Naive thymus-derived CD4-positive, alpha-beta T cell (primary cell): ENCODE measurements at places on chromosomes 7 and 10. TPM values are rescaled to one million over a fixed set of nuclear protein-coding genes. Genes with fewer than 3 reads are reported as not detected.

Gene GATA3
- total RNA-seq = 33.4 TPM

Gene TEX36
- not detected for total RNA-seq

Gene LRRD1
- not detected for total RNA-seq

Gene TFEC
- total RNA-seq = 0.97 TPM

Gene CPXM2
- total RNA-seq = not detected

DNA sequence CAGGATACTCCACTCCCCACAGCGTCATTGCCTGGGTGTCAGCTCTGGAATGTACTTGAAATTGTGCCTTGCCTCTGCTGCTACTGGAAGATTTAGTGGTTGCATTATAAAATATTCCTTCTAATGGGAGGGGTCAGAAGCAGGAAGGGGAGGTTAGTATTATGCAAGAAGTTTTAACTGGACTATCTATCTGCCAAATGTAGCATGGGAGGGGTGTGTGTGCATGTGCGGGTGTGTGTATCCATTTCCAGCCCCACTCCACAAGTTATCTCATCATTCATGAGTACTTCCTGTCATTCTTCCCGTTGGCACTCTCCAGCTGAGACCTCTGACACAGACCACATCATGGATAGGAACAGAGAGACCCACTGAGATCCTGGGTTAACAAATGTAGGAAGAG, 13.4 kb downstream of the MBL2 start:
- no peak overlapping the region for H3K4me3 ChIP-seq
- no peak for DNase-seq
- H3K4me1 ChIP-seq = no peaks in the 10 kb centered on the region
- no peaks in the 10 kb centered on the region for H3K27me3 ChIP-seq

GRCh38 chr7:83419013-83419412, 229.9 kb downstream of the SEMA3E start:
- no peaks in the 10 kb centered on the region for H3K36me3 ChIP-seq
- no peak overlapping the region for H3K27ac ChIP-seq
- no peaks in the 10 kb centered on the region for H3K27me3 ChIP-seq
- H3K4me3 ChIP-seq = no peak overlapping the region
- no peaks in the 10 kb centered on the region for H3K4me1 ChIP-seq

- H3K27ac ChIP-seq = no peak overlapping the region
- H3K4me3 ChIP-seq = no peak overlapping the region
- no peaks in the 10 kb centered on the region for H3K36me3 ChIP-seq
- no peaks in the 10 kb centered on the region for H3K27me3 ChIP-seq
Measured at GRCh38 chr10:95437669-95438068, 123.5 kb downstream of the SORBS1 start.

- no peak overlapping the region for H3K4me3 ChIP-seq
- H3K27me3 ChIP-seq = no peaks in the 10 kb centered on the region
- no peak for DNase-seq
- no peak overlapping the region for H3K27ac ChIP-seq
- no peaks in the 10 kb centered on the region for H3K36me3 ChIP-seq
Measured at GRCh38 chr7:54921116-54921515, 97.7 kb upstream of the EGFR start.

- H3K36me3 ChIP-seq = no peaks in the 10 kb centered on the region
- no peaks in the 10 kb centered on the region for H3K27me3 ChIP-seq
- H3K4me3 ChIP-seq = no peak overlapping the region
- H3K4me1 ChIP-seq = no peaks in the 10 kb centered on the region
Measured at GRCh38 chr7:87837597-87837996, 38.6 kb downstream of the SLC25A40 start.

DNA sequence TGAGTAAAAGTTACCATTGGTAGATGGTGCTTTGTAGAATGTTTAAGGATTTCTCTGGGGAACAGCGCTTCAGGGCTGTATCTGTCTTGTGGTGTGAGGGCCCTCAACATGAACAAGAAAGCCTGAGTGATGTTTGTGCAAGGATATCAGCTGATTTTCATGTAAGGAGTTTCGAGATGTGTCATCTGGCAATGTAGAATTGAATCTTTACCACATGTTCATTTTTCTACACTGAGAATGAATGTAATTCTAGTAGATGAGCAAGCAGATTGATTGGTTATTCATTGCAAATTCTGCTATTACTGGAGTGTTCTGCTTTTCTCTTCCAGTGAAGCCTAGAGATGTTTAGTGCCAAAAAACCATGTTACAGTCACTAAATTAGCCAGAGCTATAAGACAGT, 87.7 kb downstream of the ST7 start:
- H3K27ac ChIP-seq = no peak overlapping the region
- H3K27me3 ChIP-seq = no peaks in the 10 kb centered on the region
- no peak for DNase-seq
- H3K4me1 ChIP-seq = no peaks in the 10 kb centered on the region

DNA sequence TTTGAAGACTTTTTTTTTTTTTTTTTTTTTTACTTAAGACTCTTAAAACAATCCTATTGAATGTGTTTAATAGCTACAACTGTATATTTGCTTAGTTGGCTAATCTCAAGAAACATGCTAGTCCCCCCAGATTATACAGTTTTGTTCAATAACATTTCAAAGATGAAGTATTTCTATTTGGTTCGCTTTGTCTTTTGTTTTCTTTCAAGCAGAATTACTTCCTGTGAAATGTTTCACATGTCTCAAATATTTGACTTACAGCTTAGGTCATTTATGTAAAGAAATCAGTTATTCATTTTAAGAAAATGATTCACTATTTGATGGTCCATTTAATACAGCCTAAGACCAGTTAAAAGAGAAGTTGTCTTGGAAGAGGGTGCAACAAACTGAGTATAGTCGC, 12.8 kb upstream of the LAMB1 start:
- DNase-seq = no peak
- no peaks in the 10 kb centered on the region for H3K36me3 ChIP-seq
- H3K27me3 ChIP-seq = no peaks in the 10 kb centered on the region

DNA sequence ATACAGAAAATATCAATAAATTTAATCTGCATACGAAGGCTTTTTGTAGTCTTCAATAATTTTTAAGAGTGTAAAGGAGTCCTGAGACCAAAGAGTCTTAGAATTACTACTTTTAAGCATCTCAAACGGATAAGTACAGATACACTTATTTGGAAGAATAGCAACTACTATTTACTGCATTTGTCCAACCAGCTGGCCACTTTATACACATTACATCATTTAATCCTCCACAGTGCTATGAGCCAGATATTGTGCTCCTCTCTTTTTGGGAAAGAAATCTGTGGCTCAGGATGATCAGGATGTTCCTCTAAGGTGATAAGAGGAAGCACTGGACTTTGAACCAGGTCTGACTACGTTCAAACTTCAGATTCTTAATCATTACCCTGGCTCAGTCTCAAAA, 588.6 kb upstream of the LRRTM3 start:
- H3K36me3 ChIP-seq = no peaks in the 10 kb centered on the region
- H3K4me3 ChIP-seq = no peak overlapping the region
- DNase-seq = no peak

- no peak overlapping the region for H3K27ac ChIP-seq
- peaks cover 10% of the 10 kb centered on the region for H3K4me1 ChIP-seq
- peaks cover 3% of the 10 kb centered on the region for H3K36me3 ChIP-seq
- H3K4me3 ChIP-seq = no peak overlapping the region
- no peaks in the 10 kb centered on the region for H3K27me3 ChIP-seq
- no peak for DNase-seq
Measured at GRCh38 chr7:43873300-43873699, 4.0 kb upstream of the MRPS24 start.

DNA sequence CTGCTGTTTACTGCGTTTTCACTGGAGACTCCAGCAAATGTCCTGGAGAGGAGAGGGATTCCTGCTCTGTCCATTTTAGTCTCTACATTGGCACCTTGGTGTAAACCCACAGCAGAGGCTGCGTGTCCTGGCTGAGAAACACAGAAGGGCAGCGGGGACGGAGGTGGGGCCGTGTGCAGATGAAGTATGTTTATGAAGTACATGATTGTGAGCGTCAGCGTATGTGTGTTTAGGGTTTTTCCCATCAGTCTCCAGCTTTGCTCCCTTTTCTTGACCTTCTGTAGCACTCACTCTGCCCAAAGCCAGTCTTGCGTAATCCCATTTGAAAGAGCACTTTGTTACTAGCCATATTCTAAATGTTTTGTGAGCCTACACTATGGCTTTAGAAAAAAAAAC, 750.7 kb upstream of the SORCS1 start:
- H3K4me3 ChIP-seq = no peak overlapping the region
- H3K36me3 ChIP-seq = no peaks in the 10 kb centered on the region
- no peak for DNase-seq
- H3K27ac ChIP-seq = no peak overlapping the region
- H3K27me3 ChIP-seq = no peaks in the 10 kb centered on the region

- H3K36me3 ChIP-seq = no peaks in the 10 kb centered on the region
- H3K4me3 ChIP-seq = no peak overlapping the region
- no peak for DNase-seq
- H3K27ac ChIP-seq = no peak overlapping the region
Measured at GRCh38 chr7:31873816-31874597, 187.0 kb downstream of the PPP1R17 start.

DNA sequence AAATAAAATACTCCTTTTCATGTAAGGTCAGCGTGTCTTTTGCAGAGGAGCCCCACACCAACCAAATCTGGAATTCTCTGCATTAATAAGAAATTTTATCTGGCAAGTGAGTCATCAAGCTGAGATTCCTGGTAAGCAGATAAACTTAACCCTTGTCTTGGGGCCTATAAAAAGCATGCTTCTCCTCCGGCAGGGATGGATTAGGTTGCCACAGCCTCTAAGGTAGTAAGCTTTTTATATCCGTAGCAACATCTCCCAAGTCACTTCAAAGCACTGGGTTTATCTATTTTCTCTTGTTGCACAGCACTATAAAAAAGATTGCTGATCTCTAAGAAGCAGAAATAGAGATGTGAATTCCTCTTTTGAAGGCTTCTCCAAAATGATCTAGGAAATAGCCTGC, 202.8 kb upstream of the NOBOX start:
- no peaks in the 10 kb centered on the region for H3K27me3 ChIP-seq
- no peak overlapping the region for H3K27ac ChIP-seq
- no peak overlapping the region for H3K4me3 ChIP-seq
- no peaks in the 10 kb centered on the region for H3K4me1 ChIP-seq
- DNase-seq = no peak
- H3K36me3 ChIP-seq = no peaks in the 10 kb centered on the region

DNA sequence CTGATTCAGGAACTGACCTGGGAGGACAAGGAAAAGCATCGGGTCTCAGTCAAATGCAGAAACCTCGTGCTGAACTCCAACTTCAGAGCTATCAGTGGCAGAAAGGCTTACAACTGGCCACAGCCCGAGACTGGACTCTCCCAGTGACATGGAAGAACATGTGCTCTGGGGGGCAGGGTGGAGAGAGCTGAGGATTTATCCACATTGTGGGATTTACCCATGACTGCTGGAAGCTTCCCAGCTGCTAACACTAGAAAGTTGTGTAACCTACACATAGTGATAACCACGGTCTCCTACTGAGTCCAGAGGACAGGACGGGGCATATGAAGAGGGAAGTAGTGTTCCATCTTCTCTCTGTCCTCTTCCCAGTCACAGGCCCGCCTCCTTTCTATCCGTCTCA, 103.4 kb downstream of the ITIH5 start:
- no peak overlapping the region for H3K4me3 ChIP-seq
- no peaks in the 10 kb centered on the region for H3K4me1 ChIP-seq
- no peak for DNase-seq
- H3K27ac ChIP-seq = no peak overlapping the region
- H3K27me3 ChIP-seq = no peaks in the 10 kb centered on the region
- H3K36me3 ChIP-seq = no peaks in the 10 kb centered on the region

DNA sequence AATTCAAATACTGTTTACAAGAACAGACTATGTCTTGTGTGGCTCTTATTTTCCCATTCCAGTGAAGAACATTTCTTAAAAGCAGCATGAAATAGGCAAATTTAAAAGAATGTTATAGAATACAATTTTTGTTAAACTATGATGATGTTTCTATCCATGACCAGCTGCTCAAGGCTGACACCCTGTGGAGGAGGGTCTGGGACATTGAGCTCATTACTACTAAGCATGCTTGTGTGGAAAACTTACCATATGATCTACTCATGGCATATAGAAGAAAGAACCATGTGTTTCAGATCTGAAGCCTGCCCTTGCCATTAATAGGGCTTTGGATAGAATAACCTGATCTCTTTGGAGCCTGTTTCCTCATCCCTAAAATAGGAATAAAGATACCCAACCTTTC, 125.0 kb downstream of the FOXP2 start:
- no peaks in the 10 kb centered on the region for H3K27me3 ChIP-seq
- H3K36me3 ChIP-seq = no peaks in the 10 kb centered on the region
- no peak overlapping the region for H3K27ac ChIP-seq
- DNase-seq = no peak
- H3K4me1 ChIP-seq = no peaks in the 10 kb centered on the region

DNA sequence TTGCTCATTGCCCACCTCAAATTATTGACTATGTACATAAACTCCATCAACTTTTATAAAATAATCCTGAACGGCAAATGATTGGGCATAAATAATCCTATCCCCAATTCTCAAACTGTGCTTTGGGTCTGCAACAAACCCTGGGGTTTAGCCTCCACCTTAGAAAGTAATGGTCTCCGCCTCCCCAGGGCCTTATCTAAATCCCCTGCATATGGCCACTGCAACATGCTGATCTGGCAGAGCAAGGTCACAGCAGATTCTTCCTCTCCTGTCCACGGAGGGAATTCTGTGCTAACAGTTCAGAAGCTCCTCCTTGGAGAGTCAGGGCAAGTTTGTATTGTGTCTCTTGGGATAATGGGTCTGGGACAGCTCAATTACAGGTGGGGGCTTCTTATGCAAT, 18.4 kb downstream of the FXYD4 start:
- H3K4me3 ChIP-seq = no peak overlapping the region
- H3K27ac ChIP-seq = peak overlapping the region; percentile 55
- peaks cover 24% of the 10 kb centered on the region for H3K4me1 ChIP-seq
- DNase-seq = no peak

- no peaks in the 10 kb centered on the region for H3K36me3 ChIP-seq
- H3K4me3 ChIP-seq = no peak overlapping the region
- no peaks in the 10 kb centered on the region for H3K4me1 ChIP-seq
- no peaks in the 10 kb centered on the region for H3K27me3 ChIP-seq
Measured at GRCh38 chr7:66720561-66720960, 20.0 kb upstream of the RABGEF1 start.

GRCh38 chr7:156993021-156993924, 17.2 kb downstream of the MNX1 start:
- no peak overlapping the region for H3K4me3 ChIP-seq
- no peak overlapping the region for H3K27ac ChIP-seq
- no peaks in the 10 kb centered on the region for H3K36me3 ChIP-seq
- no peak for DNase-seq
- no peaks in the 10 kb centered on the region for H3K27me3 ChIP-seq

GRCh38 chr7:110432061-110432553, 658.8 kb upstream of the LRRN3 start:
- H3K27me3 ChIP-seq = no peaks in the 10 kb centered on the region
- H3K4me3 ChIP-seq = no peak overlapping the region
- no peaks in the 10 kb centered on the region for H3K4me1 ChIP-seq
- H3K27ac ChIP-seq = no peak overlapping the region

DNA sequence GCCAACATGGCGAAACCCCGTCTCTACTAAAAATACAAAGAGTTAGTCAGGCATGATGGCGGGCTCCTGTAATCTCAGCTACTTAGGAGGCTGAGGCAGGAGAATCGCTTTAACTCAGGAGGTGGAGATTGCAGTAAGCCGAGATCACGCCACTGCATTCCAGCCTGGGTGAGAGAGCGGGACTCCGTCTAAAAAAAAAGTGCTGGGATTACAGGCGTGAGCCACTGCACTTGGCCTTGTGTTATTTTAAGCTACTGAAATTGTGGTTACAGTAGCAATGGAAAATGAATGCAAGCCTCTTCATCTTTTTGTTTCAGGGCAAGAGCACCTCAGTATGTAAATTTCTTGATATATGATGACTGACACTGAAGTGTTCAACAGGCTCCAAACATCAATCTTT, 106.4 kb upstream of the IMMP2L start:
- no peak for DNase-seq
- H3K27ac ChIP-seq = no peak overlapping the region
- no peak overlapping the region for H3K4me3 ChIP-seq
- H3K4me1 ChIP-seq = no peaks in the 10 kb centered on the region
- no peaks in the 10 kb centered on the region for H3K27me3 ChIP-seq
